ENCODE measurements at places on chromosomes 16 and 17.
A peak's percentile ranks its signal among the peaks of the same experiment; 100 is the strongest.

DNA sequence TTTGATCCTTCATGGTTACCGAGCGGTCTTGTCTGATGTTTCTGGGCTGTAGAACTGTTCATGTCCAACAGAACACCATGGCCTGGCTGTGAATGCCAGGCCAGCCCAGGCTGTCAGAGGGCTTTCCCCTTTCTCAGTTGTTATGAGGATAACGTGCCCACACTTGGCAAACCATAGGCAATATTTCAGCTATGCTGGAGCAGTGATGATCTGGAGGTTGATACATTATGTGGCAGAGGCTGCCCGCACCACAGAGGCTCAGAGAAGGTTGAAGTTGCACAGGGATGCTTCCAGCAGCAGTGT, 92.9 kb downstream of the C16orf78 start:
- DNase-seq, result no peak

- DNase-seq, result peak; percentile 65
These were observed 7.2 kb downstream of the GRIN2C start for GRCh38 chr17:74852237-74853047.

GRCh38 chr17:6701719-6702118, 11.4 kb downstream of the SLC13A5 start:
- peak; percentile 54 for DNase-seq

GRCh38 chr17:46167826-46168569, 25.2 kb downstream of the KANSL1 start:
- DNase-seq, result peak; percentile 68

DNA sequence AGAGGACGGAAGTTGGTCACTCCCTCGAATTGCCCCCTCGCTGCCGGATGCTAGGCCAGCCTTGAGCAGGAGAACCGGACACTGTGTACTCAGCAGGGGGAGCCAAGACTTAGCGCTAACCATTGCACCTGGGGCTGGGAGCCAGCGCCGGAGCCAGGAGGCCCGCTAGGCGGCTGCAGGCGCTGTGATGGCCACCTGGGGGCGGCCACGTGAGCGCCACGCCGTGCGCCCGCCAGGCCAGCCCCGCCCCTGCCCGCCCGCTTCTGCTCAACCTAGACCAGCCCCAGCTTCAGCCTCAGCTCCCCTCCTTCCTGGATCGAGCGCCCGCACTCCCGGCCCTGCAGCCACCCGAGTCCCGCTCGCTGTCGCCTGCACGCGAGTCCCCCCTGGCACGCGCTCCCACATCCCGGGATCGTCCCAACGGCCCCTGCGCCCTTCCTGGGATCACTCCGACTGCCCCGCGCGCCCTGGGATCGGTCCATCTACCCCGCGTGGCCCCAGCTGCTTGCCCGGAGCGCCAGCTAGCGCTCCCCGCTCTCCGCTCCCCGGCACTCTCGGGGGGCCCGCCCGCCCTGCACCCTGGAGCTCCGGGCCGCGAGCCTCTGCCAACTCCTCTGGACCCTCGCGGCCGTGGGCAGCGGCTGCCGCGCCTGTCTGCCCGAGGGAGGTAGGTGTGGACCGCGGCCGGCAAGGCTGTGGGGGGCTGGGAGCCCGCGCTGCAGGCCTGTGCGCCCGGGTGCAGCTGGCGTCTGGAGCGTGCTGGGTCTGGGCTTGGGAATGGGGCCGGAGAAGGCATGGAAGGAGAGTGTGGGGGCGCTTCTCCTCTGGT, at the start of gene EEF2K:
TSS of gene EEF2K (plus strand) at position 266 of the 829 bp plus-strand sequence. CDS start 19,452 bp downstream, outside the sequence.
- DNase-seq, result peak; percentile 96

All from AG08396 (cell line).